ENCODE measurements at places on chromosomes 7 and 10.

- no peak for DNase-seq
Observed at GRCh38 chr7:158228986-158229385, 358.6 kb downstream of the PTPRN2 start.

- DNase-seq: peak; percentile 54
Observed at GRCh38 chr10:35324196-35324595, 12.1 kb upstream of the CCNY start.

- DNase-seq: peak; percentile 45
Observed at GRCh38 chr7:41002741-41003610, 699.9 kb downstream of the INHBA start.

DNA sequence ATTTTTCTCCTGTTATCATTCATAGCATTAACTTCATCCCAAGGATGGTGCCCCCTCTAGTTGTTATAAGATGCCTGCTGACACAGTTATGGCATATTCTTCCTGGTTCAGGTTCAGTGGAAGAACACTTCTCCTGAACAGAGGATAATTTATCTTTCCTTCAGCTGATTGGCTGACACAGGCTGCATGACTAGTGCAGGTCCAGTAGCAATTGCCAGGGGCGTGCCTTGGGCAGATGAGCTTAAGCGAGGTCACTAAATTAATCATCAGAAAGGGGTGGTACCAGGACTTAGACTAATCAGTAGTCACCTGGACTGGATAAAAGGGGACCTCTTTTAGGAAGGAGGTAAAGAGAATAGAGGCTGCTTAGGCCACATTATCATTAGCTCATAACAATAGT is 42.3 kb downstream of the BZW2 start:
- DNase-seq: no peak

DNA sequence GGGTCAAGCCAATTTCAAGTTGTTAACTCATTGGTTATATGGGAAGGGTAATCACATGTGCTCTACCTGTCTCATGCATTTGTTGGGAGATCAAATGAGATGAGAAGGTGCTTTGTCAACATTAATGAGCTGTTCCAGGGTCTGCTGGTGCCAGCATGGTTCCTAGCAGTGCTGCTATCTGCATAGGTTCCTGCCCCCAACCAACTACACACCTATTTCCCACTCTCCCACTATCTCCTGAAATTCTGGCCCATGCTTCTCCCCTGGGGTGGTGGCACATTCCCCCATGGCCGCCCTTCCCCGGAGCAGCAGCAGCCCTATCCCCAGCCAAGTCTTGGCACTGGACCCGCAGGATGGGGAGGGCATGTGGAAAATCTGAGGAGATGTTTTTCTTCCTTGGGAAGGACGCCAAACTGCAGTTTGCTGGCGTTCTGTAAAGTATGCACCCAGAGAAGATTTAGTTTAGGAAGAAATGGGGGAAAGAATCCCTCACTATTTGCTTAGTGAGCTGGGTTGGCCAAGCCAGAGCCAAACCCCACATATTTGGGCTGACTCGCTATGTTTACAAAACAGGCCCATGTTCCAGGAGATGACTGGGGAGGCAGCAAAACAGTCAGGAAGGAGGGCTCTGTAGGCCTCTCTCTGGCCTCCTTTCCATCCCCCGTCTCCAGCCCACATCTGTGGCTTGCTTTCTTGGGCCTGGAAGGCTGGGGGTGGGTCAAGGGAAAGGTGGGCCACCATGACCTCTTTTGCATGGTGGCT is 42.5 kb downstream of the PPP1R3C start:
- peak; percentile 90 for DNase-seq

GRCh38 chr10:123784646-123785045 is 107.0 kb downstream of the CPXM2 start:
- DNase-seq: no peak

GRCh38 chr10:90171014-90171722 is 469.8 kb downstream of the KIF20B start:
- no peak for DNase-seq

DNA sequence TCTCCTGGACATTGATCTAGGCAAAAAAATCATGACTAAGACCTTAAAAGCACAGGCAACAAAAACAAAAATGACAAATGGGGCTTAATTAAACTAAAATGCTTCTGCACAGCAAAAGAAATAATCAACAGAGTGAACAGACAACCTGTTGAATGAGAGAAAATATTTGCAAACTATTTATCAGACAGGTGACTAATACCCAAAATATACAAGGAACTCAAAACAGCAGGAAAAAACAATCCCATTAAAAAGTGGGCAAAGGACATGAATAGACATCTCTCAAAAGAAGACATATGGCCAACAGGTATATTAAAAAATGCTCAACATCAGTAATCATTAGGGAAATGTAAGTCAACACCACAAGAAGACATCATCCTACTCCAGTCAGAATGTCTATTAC is 166.8 kb downstream of the MTERF1 start:
- no peak for DNase-seq

DNA sequence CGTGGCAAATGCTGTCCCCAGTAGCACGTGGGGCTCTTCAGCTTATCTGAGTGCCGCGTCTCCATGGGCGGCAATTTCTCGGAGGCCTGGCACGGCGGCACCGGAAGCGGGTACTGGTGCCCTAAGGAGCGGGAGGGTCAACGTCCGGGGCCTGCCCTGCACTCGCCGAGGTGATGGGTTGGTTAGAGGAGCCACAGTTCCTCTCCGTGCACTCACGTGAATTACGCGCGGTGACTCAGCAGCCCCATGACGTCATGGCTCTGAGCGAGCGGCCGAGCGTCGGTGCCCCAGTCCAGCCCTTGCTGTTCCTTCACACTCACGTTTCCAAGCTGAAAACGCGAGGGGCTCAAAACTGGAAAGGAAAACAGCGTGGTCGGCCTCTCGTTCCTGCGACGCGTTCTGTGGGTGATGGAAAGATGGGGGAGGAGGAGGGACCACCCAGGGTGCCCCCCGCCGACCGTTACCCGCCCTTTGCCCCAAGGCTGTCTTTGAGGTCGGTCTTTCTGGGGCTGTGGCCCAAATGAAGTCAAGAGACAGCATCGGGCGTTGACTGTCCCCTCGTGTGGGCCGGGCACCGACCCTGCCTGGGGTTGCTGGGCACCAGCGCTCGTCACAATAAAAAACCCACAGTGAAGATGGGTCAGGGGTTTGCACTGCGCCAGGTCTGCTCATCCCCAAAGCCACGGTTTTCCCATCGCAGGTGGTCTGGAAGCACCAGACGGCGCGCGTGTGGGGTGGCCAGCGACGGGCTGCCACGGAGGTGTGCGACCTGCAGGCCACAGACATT is 70.4 kb upstream of the CFAP46 start:
- no peak for DNase-seq

DNA sequence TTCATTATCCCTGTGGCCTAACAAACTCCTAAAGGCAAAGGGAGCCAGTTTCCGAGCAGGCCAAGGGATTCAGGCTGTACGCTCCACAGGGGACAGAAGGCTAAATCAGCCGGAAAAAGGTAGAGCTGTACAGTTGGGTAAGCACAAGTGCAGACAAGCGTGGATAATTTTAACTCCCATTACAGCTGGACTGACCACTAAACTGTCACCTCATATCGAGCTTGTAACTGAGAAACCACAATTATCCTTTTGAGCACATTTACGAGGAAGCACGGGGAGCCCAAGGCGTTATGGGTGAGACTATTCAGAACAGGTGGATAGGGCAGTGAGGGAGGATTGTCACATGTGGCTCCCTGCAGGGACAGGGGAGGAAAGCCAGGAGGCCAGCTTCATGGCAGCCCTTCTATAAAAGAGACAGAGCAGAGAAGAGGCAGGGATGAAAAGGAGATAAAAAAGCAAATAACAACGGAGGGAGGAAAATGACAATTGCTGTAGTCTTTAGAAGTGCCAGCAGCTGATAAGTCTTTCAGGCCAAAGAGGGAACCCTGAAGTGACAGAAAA is 288.0 kb downstream of the FGFR2 start:
- DNase-seq: peak; percentile 13

GRCh38 chr10:102399217-102400021 is 3.9 kb downstream of the NFKB2 start:
- DNase-seq: peak; percentile 85

GRCh38 chr10:5633166-5633749 is 33.1 kb downstream of the ASB13 start:
- no peak for DNase-seq

DNA sequence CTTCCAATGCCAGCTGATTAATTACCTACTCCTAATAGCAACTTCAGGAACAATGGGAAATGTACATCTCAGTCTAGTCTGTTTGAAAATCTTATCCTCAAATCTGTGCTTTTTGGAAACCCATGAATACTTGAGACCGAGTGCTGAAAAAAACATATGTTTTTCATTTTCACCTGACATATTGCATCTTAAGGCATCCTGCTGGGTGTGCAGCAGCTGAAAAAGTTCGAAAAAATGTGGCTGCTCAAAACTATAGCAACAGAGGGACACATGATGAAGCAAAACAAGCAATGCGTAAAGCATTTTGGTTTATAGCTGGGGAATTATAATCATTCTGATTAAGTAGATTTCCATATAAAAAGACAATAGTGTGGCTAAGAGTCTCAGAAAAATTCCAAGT is 218.0 kb downstream of the CREB5 start:
- peak; percentile 41 for DNase-seq

- DNase-seq: no peak
Observed at GRCh38 chr10:86673827-86674581, 5.7 kb downstream of the LDB3 start.

- no peak for DNase-seq
Observed at GRCh38 chr7:16590424-16590823, 55.1 kb downstream of the ANKMY2 start.

Data from astrocyte of the spinal cord (primary cell).